Natural killer cell treated with Interleukin-12 subunit alpha and Interleukin-12 subunit beta and Interleukin-15 and Interleukin-18, amount 100 ng/mL, for 72 hours (primary cell): ENCODE measurements at places on chromosomes 11 and 22.

DNA sequence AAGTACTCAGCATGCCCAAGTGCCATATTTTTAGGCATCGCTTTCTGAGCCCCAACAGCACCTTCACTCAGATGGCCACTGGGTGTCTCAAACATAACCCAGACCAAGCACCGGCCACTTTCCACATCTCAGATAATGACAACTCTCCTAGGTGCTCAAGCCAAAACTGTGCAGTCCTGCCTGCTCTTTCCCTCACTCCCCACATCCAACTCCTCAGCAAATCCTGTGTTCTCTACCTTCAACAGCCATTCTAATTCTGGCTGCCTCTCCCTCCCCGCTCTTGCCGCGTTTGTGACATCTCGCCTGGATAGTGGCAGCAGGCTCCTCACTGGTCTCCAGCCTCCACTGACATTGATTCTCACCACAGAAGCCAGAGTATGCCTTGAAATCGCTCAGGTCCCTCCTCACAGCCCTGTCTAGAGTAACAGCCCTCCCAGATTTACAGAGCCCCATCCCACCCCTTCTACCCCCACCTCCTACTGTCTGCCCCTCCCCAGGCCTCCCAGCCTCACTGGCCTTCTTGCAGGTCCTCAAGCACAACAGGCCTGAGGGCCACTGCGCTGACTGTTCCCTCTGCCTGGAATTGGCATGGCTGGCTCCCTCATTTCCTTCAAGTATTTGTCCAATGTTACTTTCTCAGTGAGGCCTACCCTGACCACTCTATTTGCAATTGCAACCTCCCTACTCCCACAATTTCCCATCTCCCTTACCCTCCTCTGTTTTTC lies 1.3 kb upstream of the PHETA2 start:
- no peak for DNase-seq

DNA sequence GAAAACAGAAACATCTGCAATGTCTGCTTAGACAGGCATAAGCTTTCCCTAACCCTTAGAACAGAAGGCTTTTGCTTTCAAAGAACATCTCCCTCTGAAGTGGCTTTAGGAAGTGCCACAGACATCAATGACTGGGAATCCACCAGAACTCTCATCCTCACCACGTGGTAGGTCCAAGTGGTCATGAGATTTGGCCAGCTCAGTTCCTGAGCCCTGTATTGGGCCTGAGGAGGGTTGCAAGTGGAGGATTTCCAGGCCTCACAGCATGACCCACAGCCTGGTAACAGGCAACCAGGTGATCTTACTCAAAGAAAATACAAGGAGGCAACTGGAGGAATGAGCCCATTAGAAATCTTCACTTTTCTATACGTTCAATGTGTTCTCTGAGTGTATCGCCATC lies 1.6 kb downstream of the CASP1 start:
- no peak for DNase-seq

- DNase-seq, result peak; percentile 94
Observed at GRCh38 chr22:37244114-37244921, at the start of gene RAC2. TSS of gene RAC2 (minus strand) at chr22:37244269. CDS start at chr22:37244148, 121 bp downstream.

- no peak for DNase-seq
Observed at GRCh38 chr11:99881610-99882009, 805.5 kb upstream of the ARHGAP42 start.

GRCh38 chr11:16806791-16807190 lies 68.3 kb downstream of the C11orf58 start:
- DNase-seq, result no peak

GRCh38 chr11:83464160-83464944 lies 178.2 kb upstream of the CCDC90B start:
- DNase-seq, result no peak
